ENCODE measurements at places on chromosomes 1 and 21.

- no peak for DNase-seq
Observed at GRCh38 chr1:235925016-235925415, 58.3 kb upstream of the LYST start.

DNA sequence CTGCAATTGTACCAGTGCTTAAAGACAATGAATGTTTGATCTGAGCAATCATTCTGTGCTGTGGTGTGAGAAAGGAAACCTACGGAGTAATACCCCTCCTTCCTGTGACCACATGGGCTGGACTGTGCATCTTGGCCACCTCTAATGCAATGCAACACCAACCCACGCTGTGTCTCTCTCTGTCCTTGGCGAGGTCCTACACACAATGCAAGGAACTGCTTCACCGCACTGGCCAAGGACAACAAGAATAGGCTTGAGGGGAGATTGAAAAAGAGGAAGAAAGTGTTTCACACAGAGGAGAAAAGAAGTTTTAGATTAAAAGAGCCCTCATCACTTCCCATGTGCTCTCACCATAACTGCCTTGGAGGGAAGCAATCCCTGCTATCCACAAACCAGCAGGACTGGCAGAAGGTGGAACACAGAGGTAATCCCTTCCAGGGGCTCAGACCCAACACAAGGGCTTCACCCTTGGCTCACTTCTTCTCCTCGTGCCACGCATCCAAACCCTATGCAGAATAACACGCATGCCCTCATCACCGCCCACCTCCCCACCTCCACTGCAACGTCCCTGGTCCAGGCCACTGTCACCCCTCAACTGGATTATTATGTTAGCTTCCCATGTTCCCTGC, 112.5 kb upstream of the ERG start:
- no peak for DNase-seq

DNA sequence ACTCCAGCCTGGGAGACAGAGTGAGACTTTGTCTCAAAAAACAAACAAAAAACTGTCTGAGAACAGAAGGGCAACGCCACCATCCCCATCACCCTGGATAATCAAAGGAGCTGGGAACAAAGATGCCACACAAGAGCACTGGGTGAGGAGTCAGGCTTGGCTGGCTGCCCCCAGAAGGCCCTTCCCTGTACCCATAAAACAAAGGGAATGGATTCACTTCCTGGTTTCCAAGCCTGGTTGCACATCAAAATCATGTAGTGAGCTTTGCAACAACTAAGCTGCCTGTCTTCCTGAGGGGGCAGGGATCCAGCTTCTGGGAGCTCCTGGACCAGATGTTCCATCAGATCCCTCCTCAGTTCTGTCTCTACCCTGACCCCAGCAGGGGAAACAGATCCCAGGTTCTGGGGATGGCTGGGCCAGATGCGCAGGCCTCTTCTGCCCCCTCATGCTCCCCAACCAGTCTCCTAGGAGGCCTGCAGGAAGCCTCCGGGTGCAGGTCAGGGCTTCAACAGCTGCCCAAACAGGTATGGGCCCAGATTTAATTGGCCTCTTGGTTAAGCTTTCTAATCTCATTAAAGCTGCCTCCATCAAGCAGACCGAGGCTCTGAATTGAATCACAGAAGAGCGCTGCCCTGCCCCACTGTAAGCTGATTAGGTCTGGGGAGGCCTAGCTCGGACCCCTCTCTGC, 97.8 kb downstream of the MRPL37 start:
- DNase-seq = no peak

- DNase-seq = no peak
Observed at GRCh38 chr1:32358435-32358834, 3.9 kb downstream of the FAM229A start.

- no peak for DNase-seq
Observed at GRCh38 chr1:187622545-187622944, 793.8 kb downstream of the PLA2G4A start.

DNA sequence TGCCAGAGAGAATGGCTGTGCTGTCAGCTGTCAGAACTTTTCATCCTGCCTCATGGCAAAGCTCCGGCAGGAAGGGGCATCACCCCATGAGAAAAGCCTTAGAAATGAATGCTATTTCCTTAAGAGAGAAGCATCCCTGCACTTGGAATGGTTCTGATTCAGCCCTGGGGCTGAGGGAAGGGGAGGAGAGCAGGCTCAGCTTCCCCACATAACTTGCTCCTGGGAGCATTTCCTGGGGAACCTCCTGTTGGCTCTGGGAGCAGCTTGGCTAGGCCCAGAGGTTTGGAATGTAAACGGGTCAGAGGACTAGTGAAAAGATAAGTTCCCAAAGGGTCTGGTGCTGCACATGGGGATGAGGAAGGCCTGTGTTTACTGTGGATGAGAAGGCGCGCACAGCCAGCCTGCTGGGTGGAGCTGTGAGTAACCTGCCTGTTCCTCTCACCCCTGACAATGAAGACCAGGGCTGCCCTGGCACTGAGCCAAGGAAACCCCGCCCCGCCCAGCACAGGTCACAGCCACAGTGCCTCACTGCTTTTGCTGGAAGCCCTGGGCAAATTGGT, 5.0 kb downstream of the PRELP start:
- peak; percentile 60 for DNase-seq

- DNase-seq = no peak
Observed at GRCh38 chr1:89757532-89757931, 63.3 kb upstream of the LRRC8D start.

DNA sequence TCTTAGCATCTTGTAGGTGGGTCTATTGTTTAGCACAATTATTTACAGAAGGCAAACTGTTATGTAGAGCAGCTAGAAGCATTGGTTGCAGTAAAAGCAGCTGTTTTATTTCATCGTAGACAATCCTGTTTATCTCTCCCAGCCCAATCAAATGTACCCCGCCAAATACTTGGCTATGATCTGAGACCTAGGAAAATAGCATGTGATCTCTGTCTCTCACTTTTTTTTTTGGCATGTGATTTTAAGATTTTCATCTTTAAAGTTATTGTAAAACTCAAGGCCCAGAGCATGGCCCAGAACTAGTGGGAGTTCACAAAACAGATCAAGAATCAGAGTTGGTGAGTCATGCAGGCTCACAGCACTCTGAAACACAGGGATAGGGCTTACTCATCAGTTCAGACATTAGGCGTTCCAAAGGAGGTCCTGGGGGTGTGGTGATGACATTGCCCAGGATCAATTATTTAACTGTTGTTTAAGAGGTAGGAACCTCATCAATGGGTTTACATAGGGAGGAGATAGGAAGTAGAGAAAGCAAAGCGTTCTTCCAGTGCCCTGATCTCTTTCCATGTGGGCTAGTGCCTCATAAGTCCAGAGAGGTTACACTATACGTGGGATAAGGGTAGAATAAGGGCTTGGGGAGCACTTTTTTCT, 40.2 kb downstream of the TBX19 start:
- no peak for DNase-seq
